ENCODE measurements at places on chromosomes 2 and 18. TPM values are rescaled to one million over a fixed set of nuclear protein-coding genes. Genes with fewer than 3 reads are reported as not detected.
A peak's percentile ranks its signal among the peaks of the same experiment; 100 is the strongest.

RBFA gene
- total RNA-seq, result 27.4 TPM

RBKS gene
- total RNA-seq, result 1.3 TPM

SCYGR8 gene
- total RNA-seq, result not detected

- no peak for DNase-seq
Observed at GRCh38 chr2:207061181-207061580, 104.6 kb downstream of the KLF7 start.

DNA sequence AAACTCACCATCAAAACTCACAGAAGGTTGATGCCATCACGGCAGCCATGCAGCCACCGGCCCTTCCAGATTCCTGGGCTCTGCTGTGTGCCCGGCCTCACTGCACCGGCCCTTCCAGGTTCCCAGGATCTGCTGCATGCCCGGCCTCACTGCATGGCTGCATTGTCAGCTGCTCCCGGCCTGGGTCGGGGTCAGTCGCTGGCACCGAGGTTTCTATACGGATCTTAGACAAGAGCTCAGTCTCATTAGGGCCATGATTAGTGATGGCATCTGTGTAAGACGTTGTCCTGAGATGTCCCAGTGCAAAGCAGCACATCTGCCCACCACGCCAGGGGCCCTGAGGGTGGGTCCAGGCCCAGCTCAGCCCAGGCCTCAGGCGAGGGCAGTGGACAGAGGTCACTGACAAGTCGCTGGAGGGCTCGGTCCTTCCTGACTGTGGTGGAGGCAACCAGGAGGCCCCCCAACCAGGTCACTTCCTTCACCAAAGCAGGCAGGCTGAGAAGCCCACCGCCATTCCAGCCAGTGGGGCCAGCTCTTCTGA, 29.4 kb downstream of the TMEM18 start:
- no peak for DNase-seq

GRCh38 chr2:216752855-216753505, 57.6 kb upstream of the IGFBP5 start:
- DNase-seq, result no peak

DNA sequence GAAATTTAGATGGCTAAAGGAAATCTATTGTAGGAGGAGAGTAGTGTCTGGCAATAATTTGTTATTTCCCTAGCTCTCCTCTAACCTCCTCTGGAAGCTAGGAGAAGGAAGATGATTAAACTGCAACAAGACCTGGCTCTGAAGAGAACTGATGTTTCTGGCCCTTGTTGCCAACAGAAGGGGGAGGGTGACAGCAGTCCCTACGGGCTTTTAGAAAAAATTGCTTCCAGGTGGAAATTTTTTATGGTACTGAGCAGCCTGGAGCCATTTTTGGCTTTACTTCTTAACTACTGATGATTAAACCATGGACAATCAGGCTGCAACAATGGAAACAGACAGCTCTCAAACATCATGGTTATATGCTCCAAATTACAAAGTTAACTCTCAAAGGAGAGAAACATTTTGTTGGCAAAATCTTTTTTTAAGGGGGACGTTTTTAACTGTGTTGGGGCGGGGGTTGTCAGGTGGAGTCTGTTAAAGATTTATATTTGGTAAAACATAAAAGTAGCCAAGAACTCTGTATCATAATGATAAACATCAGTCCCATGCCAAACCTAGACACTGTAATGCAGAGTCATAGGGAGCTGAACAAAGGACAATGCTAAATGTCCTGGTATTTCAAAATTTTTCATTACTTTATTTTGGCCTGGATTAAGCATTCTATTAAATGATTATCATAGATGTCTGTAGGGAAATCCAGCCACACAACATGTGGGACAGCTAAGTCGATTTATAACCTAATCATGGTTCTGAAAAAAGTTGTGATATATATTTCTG, 70.0 kb downstream of the EXOC6B start:
- DNase-seq, result peak; percentile 20

DNA sequence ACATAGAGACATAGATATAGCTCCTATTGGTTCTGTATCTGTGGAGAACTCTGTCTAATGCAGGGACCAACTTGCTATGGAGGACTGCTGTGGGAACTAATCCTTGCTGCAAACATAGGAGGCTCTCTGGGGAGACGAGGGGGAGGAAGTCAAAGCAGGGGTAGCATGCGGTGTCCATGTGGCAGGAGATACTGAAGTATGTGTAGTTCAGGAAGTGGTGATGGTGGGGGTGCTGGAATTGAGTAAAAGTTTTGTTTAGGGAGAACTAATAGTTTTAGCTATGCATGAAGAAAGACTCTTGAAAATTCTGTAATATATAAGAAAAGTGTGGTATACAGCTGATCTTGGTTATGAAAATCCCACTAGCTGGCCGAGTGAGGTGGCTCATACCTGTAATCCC, 62.0 kb downstream of the ANKRD44 start:
- DNase-seq, result no peak

DNA sequence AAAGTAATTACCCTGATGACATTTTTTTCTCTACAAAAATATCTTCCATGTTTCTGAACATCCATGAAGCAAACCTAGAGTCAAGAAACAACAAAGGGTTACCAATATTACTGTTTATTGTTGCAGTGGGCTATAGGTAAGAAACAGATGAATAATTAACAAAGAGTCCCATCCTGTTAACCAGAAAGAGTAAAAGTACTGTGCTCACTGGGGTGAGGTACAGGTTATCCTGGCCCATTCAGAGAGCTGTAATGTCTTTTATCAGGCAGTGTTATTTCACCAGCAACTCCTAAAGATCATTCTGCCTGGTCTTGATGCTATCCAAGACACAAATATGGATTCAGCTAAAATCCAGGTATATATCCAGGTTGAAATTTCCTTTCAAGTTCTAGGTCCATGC, 754.9 kb downstream of the SATB2 start:
- DNase-seq, result no peak

DNA sequence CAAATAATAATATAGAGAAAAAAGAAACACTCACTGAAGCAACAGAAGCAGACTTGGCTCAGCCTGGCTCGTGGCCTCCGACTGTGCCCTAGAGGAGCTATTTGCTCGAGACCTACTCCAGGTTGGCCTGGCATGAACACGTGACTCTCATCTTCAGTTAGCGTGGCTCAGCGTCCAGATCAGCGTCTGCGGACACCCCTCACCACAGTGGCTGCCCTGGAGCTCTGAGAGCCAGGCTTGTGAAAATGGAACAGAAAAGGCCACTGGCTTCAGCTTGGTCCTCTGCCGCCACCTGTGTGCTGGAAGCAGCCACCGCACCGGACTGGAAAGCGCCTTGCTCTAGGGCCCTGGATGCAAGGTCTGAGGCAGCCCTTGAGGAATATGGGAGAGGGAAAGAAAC, 1184.0 kb upstream of the GYPC start:
- DNase-seq, result no peak

- DNase-seq, result peak; percentile 6
Observed at GRCh38 chr2:218993345-218994315, at the start of gene CRYBA2. TSS of gene CRYBA2 (minus strand) at chr2:218993422. CDS start at chr2:218993176, 246 bp downstream.

DNA sequence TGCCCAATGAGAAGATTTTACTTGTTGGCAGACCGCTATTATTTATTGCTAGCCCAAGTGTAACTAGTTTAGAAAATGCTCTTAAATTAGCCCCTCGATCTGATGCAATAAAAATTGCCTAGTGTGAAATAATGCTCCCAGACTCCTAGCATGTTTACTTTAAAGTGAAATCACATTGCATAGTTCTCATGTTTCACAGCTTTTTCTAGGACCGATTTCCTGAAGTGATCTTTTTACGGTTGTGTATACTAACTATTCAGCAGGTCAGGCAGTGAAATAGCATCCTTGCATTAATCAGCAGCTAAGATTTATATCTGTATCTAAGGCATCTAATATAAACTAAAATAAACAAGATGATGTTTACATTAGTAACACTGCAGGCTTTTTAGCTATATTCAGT, 52.4 kb downstream of the PMS1 start:
- peak; percentile 96 for DNase-seq

DNA sequence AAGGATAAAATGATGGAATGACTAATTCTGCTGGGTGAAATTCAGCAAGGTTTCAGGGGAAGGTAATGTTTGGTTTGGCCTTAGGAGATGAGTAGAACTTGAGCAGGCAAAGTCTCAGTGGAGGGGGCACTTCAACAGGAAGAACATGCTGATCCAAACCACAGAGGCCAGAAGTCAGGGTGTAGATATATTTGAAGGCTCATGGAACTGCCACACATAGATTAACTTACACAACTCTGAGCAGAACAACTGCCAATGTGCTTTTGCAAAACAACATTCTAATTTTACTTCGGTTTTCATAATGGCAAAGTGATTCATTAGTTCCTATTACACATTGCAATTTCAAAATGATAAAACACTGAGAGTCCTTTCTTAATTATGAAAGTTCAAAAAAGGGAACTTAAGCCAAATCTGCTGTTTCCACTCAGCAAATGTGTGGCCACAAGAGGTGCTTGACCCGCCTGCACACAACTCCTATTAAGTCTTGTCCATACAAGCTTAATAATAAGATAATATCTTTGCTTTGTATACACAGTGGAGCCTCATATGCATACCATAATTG, 284.8 kb downstream of the MREG start:
- DNase-seq, result peak; percentile 96

DNA sequence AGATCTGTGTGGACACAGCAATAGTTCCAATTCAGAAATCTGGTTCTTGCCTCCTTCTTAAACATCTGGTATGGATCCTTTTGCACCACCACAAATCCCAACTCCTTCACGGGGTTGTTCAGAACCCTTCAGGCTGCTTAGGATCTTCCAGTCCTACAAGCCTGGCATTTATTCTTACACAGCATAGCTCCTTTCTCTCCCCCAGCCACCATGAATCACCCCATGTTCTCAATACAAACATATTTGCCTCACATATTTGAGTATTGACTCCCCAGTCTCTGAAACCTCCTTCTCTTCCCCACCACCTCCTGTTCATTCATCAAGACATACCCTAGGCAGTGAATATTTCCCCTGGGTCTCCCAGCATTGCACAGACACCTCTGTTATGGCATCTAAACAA, 155.2 kb downstream of the ALK start:
- DNase-seq, result no peak

DNA sequence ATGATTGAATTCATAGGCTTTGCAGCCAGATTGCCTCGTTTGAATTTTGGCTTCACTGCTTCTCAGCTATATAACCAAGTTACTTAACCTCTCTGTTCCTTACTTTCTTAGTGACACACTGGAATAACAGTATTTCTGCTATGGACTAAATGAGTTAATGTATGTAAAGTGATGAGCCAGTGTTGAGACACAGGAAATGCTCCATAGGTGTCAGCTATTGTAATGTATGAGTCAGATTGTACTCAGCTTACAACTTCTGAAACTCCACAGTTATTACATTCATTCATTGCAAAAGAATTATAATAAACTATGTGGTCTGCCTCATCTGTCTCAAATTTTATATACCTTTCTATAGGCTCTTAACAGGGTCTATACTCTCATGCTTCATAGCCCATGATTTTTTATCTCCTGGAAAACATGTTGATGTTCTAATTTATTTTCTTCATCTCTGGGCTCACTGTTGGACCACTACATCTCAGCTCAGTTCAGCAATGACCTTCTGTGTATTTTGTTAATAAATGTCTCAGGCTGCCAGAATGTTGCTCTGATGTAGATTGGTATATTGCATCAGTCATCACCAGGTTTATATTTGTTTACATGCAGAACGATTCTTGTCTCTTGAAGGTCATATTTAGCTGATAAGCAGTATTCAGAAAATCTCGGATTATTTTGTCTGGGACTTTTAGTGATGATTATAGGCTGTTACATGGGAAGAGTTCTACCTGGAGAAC, 76.2 kb downstream of the MAP3K20 start:
- peak; percentile 64 for DNase-seq

GRCh38 chr2:22596306-22596705, 788.7 kb upstream of the KLHL29 start:
- DNase-seq, result no peak

DNA sequence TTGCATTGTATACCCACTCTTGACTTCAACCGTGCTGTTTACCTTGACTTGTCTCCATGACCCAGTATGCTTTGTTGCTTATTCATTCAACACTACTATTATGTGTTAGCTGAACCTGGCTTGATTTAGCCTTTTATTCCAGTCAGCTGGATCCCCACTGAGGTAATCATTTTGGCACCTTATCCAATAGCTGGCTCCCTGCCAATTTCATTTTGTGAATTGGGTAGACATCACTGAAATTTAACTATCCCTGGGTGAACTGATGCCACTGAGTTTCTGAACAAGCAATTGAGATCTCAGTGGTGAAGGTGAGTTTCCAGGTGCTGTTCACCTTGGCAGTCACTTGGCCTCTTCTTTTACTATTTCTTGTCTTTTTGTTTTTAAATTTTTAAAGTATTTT, 584.3 kb downstream of the ADCYAP1 start:
- no peak for DNase-seq
